ENCODE measurements at places on chromosomes 5 and 9.

- no peak for DNase-seq
- no peak overlapping the region for H3K27ac ChIP-seq
- no peaks in the 10 kb centered on the region for H3K27me3 ChIP-seq
- no peak overlapping the region for H3K4me3 ChIP-seq
- H3K4me1 ChIP-seq, result no peaks in the 10 kb centered on the region
- no peaks in the 10 kb centered on the region for H3K36me3 ChIP-seq
Measured at GRCh38 chr5:89929173-89929572, 480.4 kb downstream of the CETN3 start.

DNA sequence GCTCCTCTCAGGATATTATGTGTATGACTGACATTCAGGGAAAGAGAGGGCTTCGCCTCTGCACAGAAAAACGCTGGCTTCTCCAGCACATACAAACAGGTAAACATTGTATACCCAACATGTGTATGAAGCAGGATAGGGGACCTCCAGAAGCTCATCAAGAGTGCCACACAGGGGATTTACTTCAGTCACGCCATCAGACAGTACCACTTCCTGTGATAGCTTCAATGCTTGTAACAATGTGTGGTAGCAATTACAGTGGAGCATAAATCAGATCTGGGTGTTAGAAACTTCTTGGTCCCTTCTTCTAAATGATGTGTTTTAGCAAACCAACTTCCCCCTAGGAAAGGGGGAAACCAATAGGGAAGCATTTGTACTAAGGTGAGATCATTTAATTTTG, 160.8 kb downstream of the TSSK1B start:
- H3K27me3 ChIP-seq, result no peaks in the 10 kb centered on the region
- H3K4me1 ChIP-seq, result no peaks in the 10 kb centered on the region
- no peaks in the 10 kb centered on the region for H3K36me3 ChIP-seq
- H3K4me3 ChIP-seq, result no peak overlapping the region
- H3K27ac ChIP-seq, result no peak overlapping the region

DNA sequence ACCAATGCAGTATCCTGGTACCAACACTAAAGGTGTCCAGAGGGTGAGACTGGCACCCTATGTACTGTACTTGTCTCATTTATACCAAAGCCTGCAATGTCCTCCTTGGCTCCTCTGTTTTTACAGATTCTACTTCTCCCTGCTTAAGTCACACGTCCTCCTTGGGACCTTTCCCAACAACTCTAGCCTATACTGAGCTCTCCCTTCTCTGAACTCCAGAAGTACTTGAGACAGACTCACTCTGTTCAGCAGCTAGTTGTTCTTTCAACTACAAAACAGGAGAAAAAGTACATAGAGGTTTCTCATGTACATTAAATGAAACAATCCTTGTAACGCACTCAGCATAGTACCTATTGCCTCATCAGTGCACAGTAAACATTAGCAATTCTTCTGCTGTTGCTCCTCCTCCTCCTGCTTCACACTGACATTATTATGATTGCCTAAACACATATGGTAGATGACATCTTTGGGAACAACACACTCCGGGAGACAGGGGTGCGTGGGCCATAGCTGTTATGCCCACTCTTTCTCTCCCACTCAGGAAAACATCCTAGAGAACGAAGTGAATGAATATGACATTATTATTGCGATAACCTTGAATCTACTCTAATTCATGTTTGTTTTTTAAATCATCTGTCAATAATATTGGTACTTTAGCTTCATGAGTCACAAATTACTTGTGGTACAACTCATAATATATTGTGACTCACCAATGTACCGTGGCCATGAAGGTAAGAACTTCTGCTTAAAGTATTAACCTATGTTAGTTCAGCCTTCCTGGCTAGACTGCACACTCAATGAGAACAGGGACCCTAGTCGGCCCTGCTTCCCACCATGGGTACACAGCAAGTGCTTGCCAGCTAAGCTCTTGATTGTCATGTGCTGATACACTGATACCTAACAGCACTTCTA, 180.3 kb upstream of the ADRA1B start:
- no peak overlapping the region for H3K4me3 ChIP-seq
- H3K4me1 ChIP-seq, result no peaks in the 10 kb centered on the region
- no peak overlapping the region for H3K27ac ChIP-seq
- no peaks in the 10 kb centered on the region for H3K36me3 ChIP-seq
- H3K27me3 ChIP-seq, result no peaks in the 10 kb centered on the region

GRCh38 chr5:79694652-79695051, 5.0 kb downstream of the CMYA5 start:
- peak overlapping the region; percentile 26 for H3K27ac ChIP-seq
- no peaks in the 10 kb centered on the region for H3K27me3 ChIP-seq
- no peaks in the 10 kb centered on the region for H3K36me3 ChIP-seq
- H3K4me3 ChIP-seq, result no peak overlapping the region
- DNase-seq, result no peak
- H3K4me1 ChIP-seq, result no peaks in the 10 kb centered on the region

GRCh38 chr5:146048994-146049703, 56.2 kb downstream of the PLAC8L1 start:
- H3K27me3 ChIP-seq, result no peaks in the 10 kb centered on the region
- H3K27ac ChIP-seq, result no peak overlapping the region
- DNase-seq, result no peak
- no peaks in the 10 kb centered on the region for H3K36me3 ChIP-seq
- H3K4me1 ChIP-seq, result no peaks in the 10 kb centered on the region
- no peak overlapping the region for H3K4me3 ChIP-seq

DNA sequence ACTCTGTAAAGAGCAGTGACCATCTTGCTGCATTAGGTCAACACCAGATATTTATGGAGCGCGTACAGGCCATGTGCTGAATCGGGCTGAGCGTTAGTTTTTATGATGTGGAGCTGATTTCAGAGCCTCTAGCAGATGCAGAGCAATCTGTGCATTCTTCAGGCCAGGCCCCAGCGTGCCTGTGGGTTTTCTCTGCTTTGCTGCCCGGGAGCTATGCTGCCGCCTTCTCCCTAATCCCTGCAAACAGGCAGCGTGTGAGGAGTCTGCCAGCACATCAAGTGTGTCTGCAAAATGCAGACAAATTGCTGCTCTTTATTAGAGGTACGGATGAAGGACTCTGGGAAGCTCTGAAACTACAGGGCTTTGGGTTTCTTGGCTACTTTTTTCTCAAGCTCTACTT, 170.0 kb downstream of the NTRK2 start:
- H3K4me3 ChIP-seq, result no peak overlapping the region
- DNase-seq, result no peak
- H3K36me3 ChIP-seq, result no peaks in the 10 kb centered on the region
- no peaks in the 10 kb centered on the region for H3K4me1 ChIP-seq

GRCh38 chr9:114256827-114257328, 66.0 kb upstream of the ORM1 start:
- H3K4me1 ChIP-seq, result no peaks in the 10 kb centered on the region
- H3K36me3 ChIP-seq, result no peaks in the 10 kb centered on the region
- H3K4me3 ChIP-seq, result no peak overlapping the region
- no peaks in the 10 kb centered on the region for H3K27me3 ChIP-seq

GRCh38 chr5:67809589-67809988, 406.0 kb upstream of the PIK3R1 start:
- H3K4me1 ChIP-seq, result no peaks in the 10 kb centered on the region
- no peaks in the 10 kb centered on the region for H3K36me3 ChIP-seq
- H3K27me3 ChIP-seq, result no peaks in the 10 kb centered on the region

GRCh38 chr9:127566351-127567001, 45.6 kb upstream of the STXBP1 start:
- H3K4me1 ChIP-seq, result peaks cover 34% of the 10 kb centered on the region
- peak overlapping the region; percentile 100 for H3K27ac ChIP-seq
- H3K27me3 ChIP-seq, result no peaks in the 10 kb centered on the region

DNA sequence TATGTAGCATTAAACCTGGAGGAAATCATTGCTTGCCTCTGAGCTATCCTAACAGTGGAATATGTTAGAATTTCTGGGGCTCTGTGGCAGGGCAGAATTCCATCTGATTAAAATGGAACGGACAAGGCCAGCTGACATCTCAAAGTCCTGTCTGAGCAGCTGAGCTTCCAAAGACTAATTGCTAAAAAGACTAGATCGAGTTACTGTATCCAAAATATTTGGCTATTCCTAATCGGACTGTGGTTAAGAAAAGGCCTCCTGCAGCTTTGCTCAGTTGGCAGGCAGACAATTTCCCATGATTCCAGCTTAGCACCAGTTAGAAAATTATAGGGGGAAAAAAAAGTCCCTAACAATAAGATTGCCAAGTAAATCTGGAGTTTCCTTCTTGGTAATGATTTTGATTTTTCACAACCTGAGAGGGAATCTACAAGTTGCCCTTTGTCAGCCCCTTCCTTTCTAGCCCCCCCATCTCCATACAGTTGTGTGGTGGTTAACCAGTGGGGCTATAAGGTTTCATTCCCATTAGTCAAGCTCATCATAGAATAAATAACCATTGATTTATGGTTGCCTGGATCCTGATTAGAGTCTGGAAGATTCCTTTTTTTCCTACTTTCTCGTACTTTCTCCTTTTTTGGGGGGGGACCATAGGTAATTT, 26.4 kb downstream of the PTGR1 start:
- H3K27me3 ChIP-seq, result no peaks in the 10 kb centered on the region
- H3K27ac ChIP-seq, result no peak overlapping the region
- H3K36me3 ChIP-seq, result peaks cover 5% of the 10 kb centered on the region
- DNase-seq, result no peak
- H3K4me3 ChIP-seq, result no peak overlapping the region

- peak overlapping the region; percentile 54 for H3K4me3 ChIP-seq
- H3K27ac ChIP-seq, result peak overlapping the region; percentile 62
- peak; percentile 52 for DNase-seq
- H3K36me3 ChIP-seq, result no peaks in the 10 kb centered on the region
Measured at GRCh38 chr9:128244837-128245231, 31.0 kb downstream of the GOLGA2 start.

- H3K4me1 ChIP-seq, result no peaks in the 10 kb centered on the region
- no peaks in the 10 kb centered on the region for H3K36me3 ChIP-seq
- no peak for DNase-seq
- no peak overlapping the region for H3K27ac ChIP-seq
- no peaks in the 10 kb centered on the region for H3K27me3 ChIP-seq
Measured at GRCh38 chr5:112024221-112024620, 267.2 kb upstream of the NREP start.

DNA sequence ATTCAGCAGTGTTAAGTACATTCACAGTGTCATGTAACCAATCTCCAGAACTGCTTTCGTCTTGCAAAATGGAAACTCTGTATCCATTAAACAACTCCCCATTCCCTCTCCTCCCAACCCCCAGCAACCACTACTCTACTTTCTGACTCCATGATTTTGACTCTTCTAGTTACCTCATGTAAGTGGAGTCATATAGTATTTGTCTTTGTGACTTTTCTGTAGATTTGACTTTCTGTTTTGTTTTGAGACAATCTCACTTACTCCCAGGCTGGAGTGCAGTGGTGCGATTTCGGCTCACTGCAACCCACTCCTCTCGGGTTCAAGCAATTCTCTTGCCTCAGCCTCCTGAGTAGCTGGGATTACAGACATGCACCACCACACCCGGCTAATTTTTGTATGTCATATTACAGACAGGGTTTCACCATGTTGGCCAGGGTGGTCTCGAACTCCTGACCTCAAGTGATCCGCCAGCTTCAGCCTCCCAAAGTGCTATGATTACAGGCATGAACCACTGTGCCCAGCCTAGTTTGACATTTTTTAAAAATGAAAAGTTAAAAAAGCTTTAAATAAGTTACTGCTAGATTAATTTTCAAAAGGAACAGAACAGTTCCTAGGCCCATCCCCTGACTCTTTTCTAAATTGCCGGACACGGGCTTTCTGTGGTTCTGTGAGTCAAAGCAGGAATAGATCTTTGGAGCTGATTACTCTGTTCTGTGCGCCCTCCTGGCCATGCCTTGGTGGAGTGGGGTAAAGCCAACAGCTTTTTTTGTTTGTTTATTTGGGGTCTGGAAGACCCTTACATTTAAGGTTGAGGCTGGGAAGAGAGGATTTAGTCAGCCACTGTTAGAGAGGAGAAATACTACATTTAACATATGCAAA, 59.3 kb downstream of the RALGPS1 start:
- no peak overlapping the region for H3K4me3 ChIP-seq
- no peak overlapping the region for H3K27ac ChIP-seq
- no peaks in the 10 kb centered on the region for H3K36me3 ChIP-seq
- no peak for DNase-seq

DNA sequence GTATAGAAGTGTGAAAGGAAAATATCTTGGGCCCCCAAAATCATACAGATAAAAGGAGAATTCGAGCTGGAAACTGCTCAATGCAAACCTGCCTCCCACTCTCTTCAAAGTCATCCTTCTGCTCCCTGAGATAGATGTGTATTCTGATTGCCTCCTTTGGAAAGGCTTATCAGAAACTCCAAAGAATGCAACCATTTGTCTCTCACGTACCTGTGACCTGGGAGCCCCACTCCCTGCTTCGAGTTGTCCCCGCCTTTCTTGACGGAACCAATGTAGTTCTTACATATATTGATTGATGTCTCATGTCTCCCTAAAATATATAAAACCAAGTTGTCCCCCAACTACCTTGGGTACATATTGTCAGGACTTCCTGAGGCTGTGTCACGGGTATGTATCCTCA, 163.8 kb downstream of the DIRAS2 start:
- no peaks in the 10 kb centered on the region for H3K27me3 ChIP-seq
- no peak for DNase-seq
- H3K36me3 ChIP-seq, result no peaks in the 10 kb centered on the region

DNA sequence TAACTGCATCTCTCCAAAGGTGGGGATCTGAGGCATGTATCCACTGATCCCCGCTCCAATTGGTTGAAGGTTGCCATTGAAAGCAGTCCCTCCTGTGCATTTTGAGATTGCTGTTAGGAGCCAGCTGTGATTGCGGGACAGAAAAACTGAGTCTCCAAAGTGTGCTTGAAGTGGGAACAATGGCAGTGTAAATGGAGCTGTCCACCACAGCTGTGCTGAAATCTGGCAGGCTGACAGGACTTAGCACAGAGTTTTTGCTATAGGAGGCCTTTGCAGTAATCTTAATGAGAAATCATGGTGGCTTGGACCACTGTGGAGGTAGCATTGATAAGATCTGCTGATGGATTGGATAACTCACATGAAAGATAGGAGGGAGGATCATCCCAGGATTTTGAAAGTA, 3.3 kb downstream of the RNF20 start:
- H3K27me3 ChIP-seq, result no peaks in the 10 kb centered on the region
- DNase-seq, result no peak
- H3K4me3 ChIP-seq, result no peak overlapping the region
- peaks cover 2% of the 10 kb centered on the region for H3K4me1 ChIP-seq
- H3K36me3 ChIP-seq, result peaks cover 6% of the 10 kb centered on the region
- no peak overlapping the region for H3K27ac ChIP-seq
